ENCODE measurements at places on chromosomes 7 and 10. TPM values are rescaled to one million over a fixed set of nuclear protein-coding genes. Genes with fewer than 3 reads are reported as not detected.

- H3K27ac ChIP-seq = no peak overlapping the region
- H3K4me1 ChIP-seq = no peaks in the 10 kb centered on the region
- no peaks in the 10 kb centered on the region for H3K36me3 ChIP-seq
- H3K27me3 ChIP-seq = no peaks in the 10 kb centered on the region
These were observed 457.8 kb upstream of the VSTM2A start for GRCh38 chr7:54084340-54084739.

- H3K27ac ChIP-seq = no peak overlapping the region
- H3K4me1 ChIP-seq = peaks cover 9% of the 10 kb centered on the region
- DNase-seq = no peak
- no peaks in the 10 kb centered on the region for H3K27me3 ChIP-seq
These were observed 7.5 kb downstream of the COMTD1 start for GRCh38 chr10:75228278-75228677.

Gene CAMK1D
- 29.7 TPM for total RNA-seq

GRCh38 chr10:6796231-6796630 lies 216.2 kb upstream of the PRKCQ start:
- no peak overlapping the region for H3K27ac ChIP-seq
- H3K4me3 ChIP-seq = no peak overlapping the region
- no peaks in the 10 kb centered on the region for H3K36me3 ChIP-seq
- no peaks in the 10 kb centered on the region for H3K27me3 ChIP-seq
- H3K4me1 ChIP-seq = no peaks in the 10 kb centered on the region

DNA sequence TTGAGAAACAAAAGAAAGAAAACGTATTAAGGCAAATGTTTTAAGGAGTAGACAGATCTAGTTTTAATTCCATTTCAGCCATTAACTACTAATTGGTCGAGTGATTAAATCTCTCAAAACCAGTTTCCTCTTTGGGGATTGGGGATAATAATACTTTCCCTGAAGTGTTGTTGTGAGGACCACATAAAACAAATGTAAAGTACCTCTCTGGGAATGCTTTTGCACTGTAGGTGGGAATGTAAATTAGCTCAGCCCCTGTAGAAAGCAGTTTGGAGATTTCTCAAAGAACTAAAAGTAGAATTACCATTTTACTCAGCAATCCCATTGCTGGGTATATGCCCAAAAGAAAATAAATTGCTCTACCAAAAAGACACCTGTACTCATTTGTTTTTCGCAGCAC lies 36.0 kb upstream of the PPP1R3C start:
- no peak overlapping the region for H3K4me3 ChIP-seq
- H3K4me1 ChIP-seq = no peaks in the 10 kb centered on the region
- H3K27me3 ChIP-seq = no peaks in the 10 kb centered on the region
- DNase-seq = no peak

GRCh38 chr7:107622429-107622828 lies 38.2 kb upstream of the SLC26A4 start:
- no peaks in the 10 kb centered on the region for H3K27me3 ChIP-seq
- DNase-seq = no peak

Gene TMEM178B
- total RNA-seq = 1.1 TPM

Gene AGBL3
- 0.47 TPM for total RNA-seq

Gene CCDC172
- not detected for total RNA-seq

Gene CYP2C18
- total RNA-seq = 6.8 TPM

DNA sequence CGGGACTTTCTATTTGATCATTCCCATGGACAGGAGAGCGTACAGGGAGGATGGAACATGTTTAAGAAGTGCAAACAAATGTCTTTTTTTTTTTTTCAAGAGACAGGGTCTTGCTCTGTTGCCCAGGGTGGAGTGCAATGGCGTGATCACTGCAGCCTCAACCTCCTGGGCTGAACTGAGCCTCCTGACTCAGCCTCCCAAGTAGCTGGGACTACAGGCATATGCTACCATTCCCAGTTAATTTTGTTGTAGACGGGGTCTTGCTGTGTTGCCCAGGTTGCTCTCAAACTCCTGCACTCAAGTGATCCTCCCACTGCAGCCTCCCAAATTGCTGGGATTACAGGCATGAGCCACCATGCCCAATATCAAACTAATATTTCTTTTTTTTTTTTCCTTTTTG lies 40.5 kb downstream of the SPDYE5 start:
- H3K4me1 ChIP-seq = no peaks in the 10 kb centered on the region
- H3K27ac ChIP-seq = no peak overlapping the region
- no peak for DNase-seq
- H3K4me3 ChIP-seq = no peak overlapping the region
- no peaks in the 10 kb centered on the region for H3K36me3 ChIP-seq
- H3K27me3 ChIP-seq = no peaks in the 10 kb centered on the region
